Sigmoid colon (tissue), 7 donors: ENCODE measurements at places on chromosomes 5 and 9. TPM values are rescaled to one million over a fixed set of nuclear protein-coding genes. Genes with fewer than 3 reads are reported as not detected.

DNA sequence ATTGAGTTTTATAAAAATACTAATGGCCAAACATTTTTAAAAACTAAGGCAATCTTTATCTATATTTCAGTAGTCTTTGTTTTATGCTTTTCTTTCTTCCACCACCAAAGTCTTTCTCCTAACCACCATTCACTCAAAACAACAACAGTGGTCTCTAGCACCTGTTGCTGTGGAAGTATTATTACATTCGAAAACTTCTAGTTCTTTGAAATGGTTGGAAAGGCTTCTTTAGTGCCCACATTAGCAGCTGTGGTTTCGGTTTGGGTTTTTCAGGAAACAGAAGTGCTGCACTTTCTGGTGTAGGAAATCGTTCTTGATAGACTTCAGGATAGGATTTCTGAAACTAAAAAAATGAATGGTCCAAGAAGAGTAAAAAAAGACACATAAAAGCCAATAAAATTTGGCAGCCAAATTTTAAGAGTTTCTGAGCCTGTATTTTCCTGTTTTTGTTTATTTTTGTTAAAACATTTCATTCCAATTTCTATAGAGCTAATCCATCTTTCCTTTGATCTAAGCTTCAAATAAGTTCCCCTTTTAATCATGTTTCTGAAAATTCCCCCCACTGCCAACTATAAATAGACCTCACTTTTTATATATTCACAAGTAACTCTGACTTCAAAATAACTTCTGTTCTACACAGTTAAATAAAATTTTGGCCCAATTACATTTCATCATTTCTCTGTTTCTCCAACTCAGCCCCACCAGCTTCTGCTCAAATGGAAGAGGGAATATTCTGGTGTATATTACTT lies 102.2 kb downstream of the DEPDC1B start:
- no peaks in the 10 kb centered on the region for H3K27me3 ChIP-seq
- H3K4me3 ChIP-seq, result no peak overlapping the region
- H3K27ac ChIP-seq, result no peak overlapping the region
- no peak for DNase-seq
- no peaks in the 10 kb centered on the region for H3K4me1 ChIP-seq

- no peaks in the 10 kb centered on the region for H3K27me3 ChIP-seq
- H3K27ac ChIP-seq, result no peak overlapping the region
- H3K4me1 ChIP-seq, result no peaks in the 10 kb centered on the region
- H3K4me3 ChIP-seq, result no peak overlapping the region
Observed at GRCh38 chr5:58143727-58144126, 316.2 kb downstream of the PLK2 start.

DNA sequence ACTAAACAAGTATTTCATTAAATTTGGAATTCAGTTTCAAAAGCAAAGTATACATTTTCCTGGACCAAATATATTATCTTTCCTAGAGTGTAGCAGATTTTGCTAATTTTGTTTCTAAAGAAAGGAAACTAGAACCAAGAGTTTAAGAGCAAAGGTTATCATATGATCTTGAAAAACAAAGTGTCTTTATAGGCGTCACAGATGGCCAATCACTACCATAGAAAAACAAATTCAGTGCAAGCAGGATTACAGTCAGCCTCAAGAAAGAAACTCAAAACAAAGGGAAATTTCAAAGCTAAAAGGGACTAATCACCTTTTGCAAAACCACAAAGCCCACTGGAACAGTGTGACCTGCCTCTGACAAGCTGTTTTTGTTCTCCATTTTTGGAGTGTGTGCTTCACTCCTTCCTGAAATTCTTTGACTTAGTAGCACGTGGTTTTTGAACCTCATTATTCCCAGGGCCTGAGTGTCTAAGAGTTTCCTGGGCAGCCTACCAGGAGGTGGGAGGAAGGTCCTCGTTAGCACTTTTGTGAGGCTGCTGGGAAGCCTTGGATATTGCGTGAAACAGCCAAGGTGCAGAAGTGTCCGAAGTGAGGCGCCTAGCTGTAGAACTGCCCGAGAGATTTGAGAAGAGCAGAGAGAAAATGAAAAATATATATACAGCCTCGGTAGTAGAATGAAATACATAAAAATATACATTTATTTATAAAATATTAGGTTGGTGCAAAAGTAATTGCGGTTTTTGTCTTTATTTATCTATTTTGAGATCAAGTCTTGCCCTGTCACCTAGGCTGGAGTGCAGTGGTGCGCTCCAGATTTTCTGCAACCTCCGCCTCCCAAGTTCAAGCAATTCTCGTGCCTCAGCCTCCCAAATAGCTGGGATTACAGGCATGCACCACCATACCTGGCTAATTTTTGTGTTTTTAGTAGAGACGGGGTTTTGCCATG lies 246.1 kb downstream of the MARCHF11 start:
- no peak for DNase-seq
- H3K4me1 ChIP-seq, result no peaks in the 10 kb centered on the region
- no peak overlapping the region for H3K4me3 ChIP-seq
- no peak overlapping the region for H3K27ac ChIP-seq
- H3K27me3 ChIP-seq, result no peaks in the 10 kb centered on the region

DNA sequence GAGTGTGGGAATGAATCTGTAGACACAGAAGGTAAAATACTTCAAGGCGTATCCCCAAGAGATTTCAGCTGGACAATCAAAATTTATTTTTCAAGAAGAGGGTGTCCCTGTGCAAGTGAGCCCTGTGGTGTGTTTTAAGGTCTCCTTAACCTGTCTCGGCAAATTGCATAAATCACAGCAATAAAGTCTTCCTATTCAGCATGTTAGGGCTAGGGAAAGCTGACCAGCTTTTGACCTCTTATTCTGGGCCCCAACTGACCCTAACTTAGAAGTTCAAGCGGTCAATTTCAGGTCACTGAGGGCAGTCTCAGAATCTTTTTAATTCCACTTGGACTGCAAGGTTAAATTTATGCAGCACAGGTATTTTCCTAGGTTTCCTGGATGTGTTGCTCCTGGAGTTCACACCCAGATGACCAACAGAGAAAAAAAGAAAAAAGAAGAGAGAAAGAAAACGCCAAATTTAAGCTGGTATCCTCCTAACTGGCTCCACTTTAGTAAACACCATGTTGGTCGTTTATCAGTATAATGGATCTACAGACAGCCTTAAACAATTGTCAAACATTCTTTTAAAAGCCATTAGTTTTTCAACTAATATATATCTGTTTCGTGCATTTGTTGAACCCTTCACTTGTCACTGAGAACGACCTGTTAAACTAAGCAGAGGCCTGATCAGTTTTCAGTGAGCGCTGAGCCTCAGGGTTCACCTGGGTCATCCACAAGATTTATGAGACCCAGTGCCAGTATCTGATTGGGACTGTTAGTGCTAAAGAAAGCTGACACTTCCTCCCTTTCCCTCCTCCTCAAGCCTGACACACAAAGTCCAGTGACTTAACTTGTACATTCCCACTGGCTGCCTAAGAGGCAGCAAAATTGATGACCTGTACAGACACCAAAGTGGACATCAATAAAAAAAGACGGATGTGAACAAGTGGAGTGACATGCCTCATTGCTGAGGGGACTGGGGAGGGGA lies 546.1 kb downstream of the NR2F1-AS1 start:
- no peaks in the 10 kb centered on the region for H3K36me3 ChIP-seq
- H3K4me3 ChIP-seq, result no peak overlapping the region
- H3K27ac ChIP-seq, result no peak overlapping the region
- H3K27me3 ChIP-seq, result no peaks in the 10 kb centered on the region

DNA sequence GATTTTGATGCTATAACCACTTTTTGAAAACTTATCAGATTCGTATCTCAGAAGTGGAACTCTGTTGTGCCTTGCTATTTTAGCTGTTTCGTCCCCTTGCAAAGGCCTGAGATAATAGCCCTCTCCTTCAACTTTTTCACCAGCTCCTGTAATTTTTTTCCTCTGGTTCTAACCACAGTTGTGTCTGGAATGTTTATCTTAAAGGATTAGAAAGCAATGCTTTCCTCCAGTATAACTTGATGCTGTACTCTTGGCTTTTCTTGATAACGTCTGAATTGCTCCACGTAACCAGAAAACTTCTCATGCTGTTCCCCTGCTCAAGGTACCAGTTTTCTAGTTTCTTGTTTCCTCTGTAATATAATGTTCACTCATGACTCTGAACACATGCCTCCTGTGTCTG lies 209.4 kb downstream of the DTWD2 start:
- DNase-seq, result no peak
- no peak overlapping the region for H3K4me3 ChIP-seq
- no peaks in the 10 kb centered on the region for H3K36me3 ChIP-seq
- no peak overlapping the region for H3K27ac ChIP-seq

- H3K27me3 ChIP-seq, result no peaks in the 10 kb centered on the region
- H3K4me3 ChIP-seq, result no peak overlapping the region
- H3K36me3 ChIP-seq, result no peaks in the 10 kb centered on the region
- no peak overlapping the region for H3K27ac ChIP-seq
- H3K4me1 ChIP-seq, result no peaks in the 10 kb centered on the region
Observed at GRCh38 chr5:93267276-93267675, 313.7 kb downstream of the NR2F1-AS1 start.

- H3K4me3 ChIP-seq, result no peak overlapping the region
- no peaks in the 10 kb centered on the region for H3K4me1 ChIP-seq
- H3K27ac ChIP-seq, result no peak overlapping the region
- no peaks in the 10 kb centered on the region for H3K27me3 ChIP-seq
- DNase-seq, result peak; percentile 40
Observed at GRCh38 chr9:138097501-138097991, 220.0 kb downstream of the CACNA1B start.

ARID3C gene
- total RNA-seq, result not detected

- H3K4me1 ChIP-seq, result no peaks in the 10 kb centered on the region
- H3K27me3 ChIP-seq, result no peaks in the 10 kb centered on the region
- no peak overlapping the region for H3K4me3 ChIP-seq
- no peak for DNase-seq
- H3K36me3 ChIP-seq, result peaks cover 70% of the 10 kb centered on the region
Observed at GRCh38 chr5:137937994-137938750, 48.9 kb downstream of the PKD2L2 start.

GRCh38 chr9:94639999-94640376 lies 670 bp upstream of the FBP1 start:
- H3K27me3 ChIP-seq, result peaks cover 27% of the 10 kb centered on the region
- H3K36me3 ChIP-seq, result no peaks in the 10 kb centered on the region
- DNase-seq, result no peak
- H3K4me3 ChIP-seq, result peak overlapping the region; percentile 59
- H3K27ac ChIP-seq, result no peak overlapping the region
- H3K4me1 ChIP-seq, result no peaks in the 10 kb centered on the region

DNA sequence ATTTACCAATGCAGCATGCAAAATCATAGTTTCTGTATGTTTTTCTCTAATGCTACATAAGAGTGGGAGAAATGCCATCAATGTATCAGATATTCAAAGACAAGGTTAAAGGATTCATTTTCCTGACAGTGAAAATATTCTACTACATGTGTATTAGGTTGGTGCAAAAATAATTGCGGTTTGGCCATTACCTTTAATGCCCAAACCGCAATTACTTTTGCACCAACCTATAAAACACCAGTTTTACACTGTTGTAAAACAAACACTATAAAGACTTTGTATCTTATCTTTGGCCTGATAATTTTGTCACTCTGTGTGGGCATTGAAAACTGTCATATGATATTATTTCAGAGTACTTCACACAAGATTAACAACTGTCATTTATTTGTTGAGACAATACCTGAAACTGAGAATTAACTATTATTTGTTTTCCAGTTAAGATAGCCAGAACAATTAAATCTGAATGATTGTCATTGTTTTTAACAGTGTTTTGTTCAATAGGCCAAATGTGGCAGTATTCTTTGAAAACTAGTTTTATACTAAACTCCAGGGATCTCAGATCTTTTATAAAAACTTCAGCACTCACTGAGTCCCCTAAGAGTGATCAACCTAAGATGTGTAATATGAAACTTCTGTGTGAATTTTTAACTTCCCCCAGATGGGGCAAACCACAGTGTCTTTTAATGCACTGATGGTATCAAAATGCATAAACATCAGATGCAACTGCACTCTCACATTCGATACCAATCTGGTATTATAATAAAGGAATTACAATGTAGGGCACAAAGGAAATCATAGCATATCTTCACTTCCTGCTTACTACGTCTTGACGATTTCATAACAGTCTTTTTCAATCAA lies 53.8 kb upstream of the FBN2 start:
- DNase-seq, result no peak
- H3K36me3 ChIP-seq, result no peaks in the 10 kb centered on the region
- no peaks in the 10 kb centered on the region for H3K27me3 ChIP-seq
- H3K4me3 ChIP-seq, result no peak overlapping the region
- H3K27ac ChIP-seq, result no peak overlapping the region
- H3K4me1 ChIP-seq, result no peaks in the 10 kb centered on the region

DNA sequence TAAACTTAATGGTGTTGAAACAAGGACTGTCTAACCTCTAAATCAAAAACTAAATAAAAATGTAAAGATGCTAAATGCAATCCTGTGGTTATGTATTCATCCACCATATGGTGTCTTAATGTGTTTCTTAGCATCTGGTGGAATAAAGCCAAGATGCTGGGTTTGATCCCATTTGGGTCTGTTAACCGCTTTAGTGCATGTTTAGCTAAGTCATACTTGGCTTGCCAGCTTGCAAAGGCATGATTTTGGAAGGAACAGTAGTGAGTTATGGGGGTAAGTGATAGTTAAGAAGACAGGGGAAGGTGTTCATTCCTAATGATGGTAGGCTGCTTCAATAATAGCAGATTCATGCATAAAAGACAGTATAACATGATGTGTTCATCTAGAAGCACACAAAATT lies 139.0 kb upstream of the SLC27A6 start:
- no peak overlapping the region for H3K27ac ChIP-seq
- no peaks in the 10 kb centered on the region for H3K36me3 ChIP-seq
- no peaks in the 10 kb centered on the region for H3K27me3 ChIP-seq
- no peak for DNase-seq
- H3K4me3 ChIP-seq, result no peak overlapping the region

TRIM7 gene
- 0.55 TPM for total RNA-seq

- H3K4me3 ChIP-seq, result no peak overlapping the region
- no peak overlapping the region for H3K27ac ChIP-seq
- DNase-seq, result no peak
- H3K4me1 ChIP-seq, result peaks cover 8% of the 10 kb centered on the region
Observed at GRCh38 chr9:78230761-78231160, 5.1 kb upstream of the CEP78 start.

DNA sequence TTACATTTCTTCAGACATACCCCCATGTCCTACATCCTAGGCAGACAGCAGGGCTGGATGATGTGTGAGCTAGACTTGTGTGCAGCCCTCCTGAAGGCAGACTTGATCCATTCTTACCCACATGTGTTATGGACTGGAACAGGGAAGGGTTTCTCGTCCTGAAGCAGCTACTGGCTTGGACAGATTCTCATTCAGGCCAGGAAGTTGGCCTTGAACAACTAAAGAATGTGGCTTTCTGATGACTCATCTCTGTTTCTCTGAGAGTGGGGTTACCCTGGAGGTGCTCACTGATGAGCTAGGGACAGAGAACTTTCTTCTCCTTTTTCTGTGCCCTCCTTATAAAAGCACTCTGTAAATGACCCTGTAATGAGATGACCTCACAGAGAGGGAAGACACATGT lies 246.5 kb downstream of the PCSK5 start:
- H3K27me3 ChIP-seq, result no peaks in the 10 kb centered on the region
- no peak overlapping the region for H3K4me3 ChIP-seq
- no peak for DNase-seq
- no peaks in the 10 kb centered on the region for H3K36me3 ChIP-seq
- H3K4me1 ChIP-seq, result peaks cover 5% of the 10 kb centered on the region
- H3K27ac ChIP-seq, result no peak overlapping the region
